ENCODE measurements at places on chromosomes 3 and 15.

GRCh38 chr15:88529021-88529630 is 17.4 kb downstream of the DET1 start:
- DNase-seq: no peak

- peak; percentile 93 for DNase-seq
These were observed 15.4 kb downstream of the TPRA1 start for GRCh38 chr3:127574880-127575878.

- DNase-seq: no peak
These were observed 478.9 kb upstream of the GOLIM4 start for GRCh38 chr3:168574455-168575158.

- peak; percentile 41 for DNase-seq
These were observed 29.0 kb upstream of the NR2C2 start for GRCh38 chr3:14918356-14918860.

DNA sequence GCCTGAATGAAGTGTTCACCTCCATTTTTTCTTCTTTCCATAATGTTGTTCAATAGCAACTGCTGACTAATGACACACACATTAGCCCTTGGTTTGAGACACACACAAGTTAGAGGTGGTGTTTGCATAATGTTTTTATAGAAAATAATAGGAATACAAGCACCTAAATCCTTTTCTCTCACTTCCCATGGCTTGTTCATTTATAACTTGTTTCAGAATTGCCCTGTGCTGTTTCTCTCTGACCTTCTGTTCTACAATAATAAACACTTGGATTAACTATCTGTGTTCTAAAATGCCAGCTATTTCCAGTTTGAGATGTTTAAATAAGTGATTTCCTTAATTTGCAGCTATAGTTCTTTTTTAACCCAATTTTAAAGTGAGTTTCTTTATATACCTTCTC is 525.1 kb upstream of the ROBO2 start:
- DNase-seq: no peak

GRCh38 chr3:49471856-49472495 is 1.9 kb downstream of the DAG1 start:
- DNase-seq: no peak

DNA sequence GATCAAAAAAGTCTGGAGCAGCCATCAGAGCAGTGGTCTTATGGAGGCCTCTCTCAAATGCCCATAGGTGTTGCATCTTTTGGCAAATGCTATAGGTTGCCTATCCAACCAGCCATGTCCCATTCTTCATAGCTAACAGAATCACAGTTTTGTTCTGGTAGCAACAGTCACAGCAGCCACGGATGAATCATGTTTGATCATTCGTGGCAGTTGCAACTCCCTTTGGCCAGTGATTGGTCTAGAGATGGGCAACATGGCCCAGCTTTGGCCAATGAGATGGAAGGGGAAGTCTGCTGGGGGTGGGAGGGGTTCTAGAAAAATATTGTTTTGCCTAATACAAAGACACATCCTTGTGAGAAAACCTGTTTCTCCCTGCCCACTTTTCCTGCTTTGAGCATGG is 50.3 kb upstream of the PPP2R3A start:
- DNase-seq: no peak

Data from Right ventricle myocardium inferior (tissue), 1 donor.